Glutamatergic neuron (in vitro differentiated cells): ENCODE measurements at places on chromosomes 13 and 19. TPM values are rescaled to one million over a fixed set of nuclear protein-coding genes. Genes with fewer than 3 reads are reported as not detected.

Gene LGALS16
- total RNA-seq = not detected

GRCh38 chr19:460877-461720 lies at the start of gene SHC2:
Gene SHC2 (minus strand): TSS chr19:461033. CDS start chr19:460996, 37 bp downstream.
- peak; percentile 86 for DNase-seq

GRCh38 chr19:36030264-36031148 lies 2.2 kb downstream of the CLIP3 start:
- DNase-seq = no peak

GRCh38 chr19:38710928-38711725 lies 33.1 kb downstream of the CAPN12 start:
- peak; percentile 54 for DNase-seq

DNA sequence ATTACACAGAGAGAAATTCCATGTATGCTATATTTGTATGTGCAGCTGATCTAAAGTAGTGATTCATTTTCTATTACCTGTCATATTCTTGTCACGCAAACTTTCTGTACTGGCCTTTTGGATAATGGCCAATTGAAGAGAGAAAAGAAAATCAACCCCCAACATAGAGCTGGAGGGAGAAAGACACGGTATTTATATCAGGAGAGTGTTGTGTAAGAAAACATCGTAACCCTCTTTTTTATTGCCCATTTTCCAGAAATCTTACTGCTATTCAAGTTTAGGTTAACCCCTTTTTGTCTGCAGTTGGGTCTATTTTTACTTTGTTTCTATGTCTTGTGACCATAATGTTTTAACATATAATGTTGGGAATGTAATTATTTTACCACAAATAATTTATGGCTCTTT lies 27.9 kb downstream of the DGKH start:
- no peak for DNase-seq

Gene MATK
- not detected for total RNA-seq

DNA sequence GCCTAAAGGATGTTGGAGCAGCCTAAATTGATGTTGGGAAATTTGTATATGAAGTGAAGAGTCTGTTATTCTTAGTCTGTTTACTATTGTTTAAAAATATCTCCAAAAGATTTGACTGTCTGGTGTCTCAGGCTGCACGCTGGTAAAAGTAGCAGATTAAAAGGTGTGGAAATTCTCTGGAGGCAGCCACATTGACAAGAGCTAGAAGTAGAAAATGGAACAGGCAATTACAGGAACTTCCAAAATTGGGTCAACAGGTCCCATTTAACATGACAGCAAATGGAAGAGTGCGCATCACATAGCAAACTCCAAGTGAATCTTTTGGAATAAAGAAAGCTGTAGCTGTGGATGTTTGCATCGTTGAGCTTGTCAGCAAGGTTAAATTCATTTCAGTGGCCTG lies 138.3 kb downstream of the MTUS2 start:
- DNase-seq = no peak

- DNase-seq = peak; percentile 67
Measured at GRCh38 chr19:1471515-1472160, 7.4 kb downstream of the C19orf25 start.

DNA sequence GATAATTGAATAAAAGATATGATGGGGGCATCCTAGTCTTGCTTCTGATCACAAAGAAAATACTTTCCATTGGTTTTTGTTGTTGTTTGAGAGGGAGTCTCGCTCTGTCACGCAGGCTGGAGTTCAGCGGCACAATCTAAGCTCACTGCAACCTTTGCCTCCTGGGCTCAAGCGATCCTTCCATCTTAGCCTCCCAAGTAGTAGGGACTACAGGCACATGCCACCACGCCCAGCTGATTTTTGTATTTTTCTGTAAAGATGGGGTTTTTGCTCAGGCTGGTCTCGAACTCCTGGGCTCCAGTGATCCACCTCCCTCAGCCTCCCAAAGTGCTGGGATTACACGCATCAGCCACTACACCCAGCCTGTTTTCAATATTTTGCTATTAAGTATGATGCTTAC lies 17.1 kb upstream of the PSMC4 start:
- no peak for DNase-seq

DNA sequence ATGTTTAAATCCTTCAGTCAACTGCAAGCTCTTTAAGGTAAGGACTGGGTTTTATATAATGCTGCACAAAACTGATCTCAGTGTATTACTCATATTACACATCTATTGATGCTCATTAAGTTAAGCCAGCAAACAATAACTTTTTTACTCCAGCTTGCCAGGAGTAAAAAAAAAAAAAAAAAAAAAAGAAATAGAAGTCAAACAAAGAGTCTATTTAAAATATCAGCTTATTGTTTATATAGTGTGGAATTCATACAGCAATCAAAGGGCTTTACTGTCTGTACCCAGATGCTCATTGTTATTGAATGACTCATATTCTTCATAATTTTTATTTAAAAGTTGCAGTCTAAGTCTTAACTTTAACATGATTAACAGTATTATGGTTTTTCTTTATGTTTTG lies 21.8 kb upstream of the KBTBD7 start:
- DNase-seq = no peak

GRCh38 chr19:35975608-35976214 lies 19.3 kb upstream of the SDHAF1 start:
- DNase-seq = no peak

DNA sequence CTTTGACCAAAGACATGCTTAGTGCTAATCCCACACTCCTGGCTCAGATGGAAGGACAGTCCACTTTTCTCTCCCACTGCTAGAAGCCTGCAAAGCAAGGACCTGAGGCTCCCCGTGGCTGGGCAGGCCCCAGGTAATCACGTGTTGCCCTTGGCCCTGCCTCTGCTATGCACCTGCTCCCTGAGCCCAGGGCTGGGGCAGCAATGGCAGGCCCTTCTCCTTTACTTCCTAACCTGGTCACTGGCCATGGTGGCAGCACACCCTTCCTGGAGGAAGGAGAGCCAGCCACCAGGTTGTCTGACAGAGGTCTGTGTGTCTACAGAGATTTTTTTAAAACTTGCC lies 27.9 kb upstream of the ZNF492 start:
- DNase-seq = no peak

GRCh38 chr13:52599848-52600603 lies 42.2 kb upstream of the HNRNPA1L2 start:
- DNase-seq = peak; percentile 75

Gene FUT6
- not detected for total RNA-seq

- DNase-seq = peak; percentile 51
Measured at GRCh38 chr19:33064458-33064791, 263 bp downstream of the RHPN2 start.

Gene CACNA1A
- 190 TPM for total RNA-seq

GRCh38 chr13:33441015-33441414 lies 155.5 kb upstream of the STARD13 start:
- no peak for DNase-seq

DNA sequence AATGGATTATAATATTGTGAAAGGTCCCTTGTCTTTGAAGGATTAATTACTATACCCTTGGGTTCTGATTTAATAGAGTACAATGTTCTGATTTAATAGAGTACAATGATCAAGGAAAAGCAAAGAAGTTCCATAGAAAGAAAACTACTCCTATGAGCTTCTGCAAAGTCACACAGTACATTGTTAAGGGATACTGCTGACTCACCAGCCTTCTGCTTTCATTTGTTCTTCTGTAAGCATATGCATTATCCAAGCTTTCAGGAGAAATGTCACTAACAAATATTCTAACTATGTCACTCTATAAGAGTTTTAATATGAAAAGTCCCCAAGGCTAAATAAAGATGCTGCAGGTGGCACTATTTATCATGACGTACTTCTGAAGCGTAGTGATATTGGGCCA lies 396.7 kb downstream of the RFC3 start:
- DNase-seq = no peak

Gene ZNF90
- 47.2 TPM for total RNA-seq

DNA sequence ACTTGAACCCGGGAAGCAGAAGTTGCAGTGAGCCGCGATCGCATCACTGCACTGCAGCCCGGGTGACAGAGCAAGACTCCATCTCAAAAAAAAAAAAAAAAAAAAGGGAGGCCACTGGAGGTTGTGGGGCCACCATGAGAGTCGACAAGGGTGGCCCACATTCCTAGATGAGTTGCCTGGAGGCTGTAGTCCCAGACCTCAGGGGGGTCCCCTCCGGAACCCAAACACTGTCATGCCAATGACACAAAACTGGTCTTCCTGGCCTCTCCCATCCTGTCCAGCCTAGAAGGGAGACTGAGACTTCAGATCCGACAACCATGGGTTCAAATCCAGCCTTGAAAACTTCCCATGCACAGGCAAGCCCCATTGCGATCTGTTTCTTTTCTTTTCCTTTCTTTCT lies 14.7 kb downstream of the SPC24 start:
- DNase-seq = no peak

DNA sequence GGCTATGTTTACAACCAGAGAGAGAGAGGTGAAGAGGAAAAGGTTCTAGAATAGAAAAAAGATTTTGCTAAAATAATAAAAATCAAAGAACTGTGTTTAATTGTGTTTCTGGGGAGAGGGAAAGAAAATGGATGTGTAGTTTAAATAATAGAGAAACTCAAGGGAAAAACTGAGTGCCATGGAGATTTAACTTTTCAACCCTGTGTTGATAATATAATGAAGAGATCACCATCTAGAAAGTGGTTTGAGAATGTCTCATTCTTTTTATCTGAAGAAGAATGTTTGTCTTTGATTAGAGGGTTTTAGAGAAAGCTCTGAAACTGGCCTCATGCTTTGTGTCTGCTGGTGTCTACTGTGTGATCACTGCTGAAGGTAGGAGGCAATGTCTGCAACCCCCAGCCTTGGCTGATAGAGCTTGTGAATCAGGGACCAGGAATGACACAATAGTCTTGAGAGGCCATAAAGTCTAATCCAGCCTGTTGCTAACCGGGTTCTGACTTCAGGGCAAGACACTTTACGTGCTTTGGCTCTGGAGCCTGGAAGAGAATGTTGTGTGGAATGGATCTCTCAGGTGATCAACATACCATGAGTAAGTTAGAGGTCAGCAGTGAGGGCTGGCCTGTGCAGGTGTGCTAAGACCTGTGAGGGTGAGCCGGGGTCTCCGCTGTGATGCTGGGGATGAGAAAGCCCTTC lies 5.4 kb downstream of the COL4A2 start:
- no peak for DNase-seq

Gene SYNE4
- 2.0 TPM for total RNA-seq

- DNase-seq = no peak
Measured at GRCh38 chr13:40168425-40169166, 497.8 kb downstream of the FOXO1 start.

Gene NAPSA
- 0.88 TPM for total RNA-seq

Gene ADPRHL1
- 20.7 TPM for total RNA-seq

Gene SIGLEC14
- total RNA-seq = not detected

Gene SPC24
- 3.8 TPM for total RNA-seq

Gene MEDAG
- total RNA-seq = 0.51 TPM

Gene HSH2D
- total RNA-seq = not detected

Gene FAAP24
- total RNA-seq = 1.4 TPM

DNA sequence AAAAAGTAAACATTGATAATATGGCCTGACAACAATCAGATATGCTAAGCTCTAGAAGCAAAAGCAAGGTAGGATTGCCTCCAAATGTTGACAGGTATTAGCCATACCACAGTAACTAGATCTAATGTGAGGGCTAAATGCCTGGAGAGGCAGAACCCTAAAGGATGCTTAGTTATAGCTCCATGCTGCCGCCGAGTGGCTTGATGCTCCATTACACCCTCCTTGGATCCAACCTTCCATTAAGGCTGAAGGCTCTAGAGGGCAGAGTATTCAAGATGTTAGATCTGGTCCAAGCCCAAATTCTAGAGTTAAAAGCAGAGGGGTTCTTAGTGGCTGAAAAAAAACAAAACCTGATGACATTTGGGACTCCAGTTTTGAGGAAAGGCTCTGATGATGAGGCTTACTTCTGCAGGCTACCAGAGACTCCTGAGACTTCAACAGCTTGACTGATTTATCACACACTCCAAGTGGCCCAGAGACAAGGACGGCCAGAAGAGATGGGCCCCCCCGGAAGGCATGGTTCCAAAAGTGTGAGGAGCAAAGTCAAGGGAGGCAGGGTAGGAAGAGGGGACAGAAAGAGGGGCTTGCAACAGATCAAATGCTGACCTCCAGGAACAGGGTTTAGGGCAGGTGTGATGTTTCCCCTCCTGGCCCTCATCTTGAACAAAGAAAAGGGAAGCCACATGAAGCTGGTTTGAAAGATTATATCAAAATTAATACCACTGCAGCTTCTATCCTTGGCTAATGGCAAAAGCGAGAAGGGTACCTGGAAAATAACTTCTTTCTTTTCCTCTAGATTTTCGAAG lies 21.9 kb upstream of the CPB2 start:
- DNase-seq = peak; percentile 82

GRCh38 chr19:46697204-46697960 lies 19.5 kb downstream of the PRKD2 start:
- peak; percentile 92 for DNase-seq

DNA sequence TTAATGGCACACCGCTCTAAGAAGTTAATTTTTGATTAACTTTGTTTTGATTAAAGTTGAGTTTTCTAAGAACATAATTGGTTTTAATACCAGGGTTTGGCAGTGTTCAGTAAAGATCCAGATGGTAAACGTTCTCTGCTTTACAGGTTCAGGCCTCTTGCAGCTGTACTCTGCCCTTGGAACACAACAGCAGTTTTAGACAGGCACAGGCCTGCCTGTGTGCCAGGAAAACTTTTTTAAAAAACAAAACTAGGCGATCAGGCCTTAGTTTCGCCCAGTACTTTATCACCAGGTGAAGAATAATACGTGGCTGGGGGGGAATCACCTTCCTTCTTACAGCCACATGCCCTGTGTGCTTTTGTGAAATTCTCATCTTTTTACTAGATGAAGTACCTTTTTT lies 38.0 kb upstream of the TEX29 start:
- DNase-seq = no peak

Gene FFAR1
- not detected for total RNA-seq

Gene CCDC194
- total RNA-seq = not detected

DNA sequence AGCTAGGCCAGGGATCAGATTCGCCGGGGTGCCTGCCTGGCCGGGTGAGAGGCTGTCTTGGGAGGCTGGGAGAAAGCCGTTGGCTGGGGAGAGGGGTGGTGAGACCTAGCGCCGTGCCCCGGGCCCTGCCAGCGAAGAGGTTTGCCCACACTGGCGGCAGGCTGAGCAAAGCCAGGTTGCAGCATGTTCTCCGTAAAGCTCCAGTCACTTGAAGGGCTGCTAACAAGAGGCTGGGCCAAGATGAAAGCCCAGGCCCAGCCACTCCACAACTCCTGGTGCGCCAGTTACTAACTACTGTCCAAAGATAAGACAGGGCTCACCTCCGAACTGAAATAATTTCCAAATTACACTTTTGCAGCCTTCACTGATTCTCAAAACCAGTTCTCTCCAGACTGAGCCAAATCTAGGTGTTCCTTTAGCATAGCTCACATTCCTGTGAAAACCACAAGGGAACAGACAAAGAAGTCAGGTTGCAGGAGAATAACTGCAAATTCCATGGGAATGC lies 16.3 kb downstream of the ELAVL1 start:
- no peak for DNase-seq
